Activated naive CD4-positive, alpha-beta T cell treated with anti-CD3 and anti-CD28 coated beads for 36 hours (primary cell): ENCODE measurements at places on chromosomes 1 and 21. TPM values are rescaled to one million over a fixed set of nuclear protein-coding genes. Genes with fewer than 3 reads are reported as not detected.

RXRG gene
- not detected for total RNA-seq

DNA sequence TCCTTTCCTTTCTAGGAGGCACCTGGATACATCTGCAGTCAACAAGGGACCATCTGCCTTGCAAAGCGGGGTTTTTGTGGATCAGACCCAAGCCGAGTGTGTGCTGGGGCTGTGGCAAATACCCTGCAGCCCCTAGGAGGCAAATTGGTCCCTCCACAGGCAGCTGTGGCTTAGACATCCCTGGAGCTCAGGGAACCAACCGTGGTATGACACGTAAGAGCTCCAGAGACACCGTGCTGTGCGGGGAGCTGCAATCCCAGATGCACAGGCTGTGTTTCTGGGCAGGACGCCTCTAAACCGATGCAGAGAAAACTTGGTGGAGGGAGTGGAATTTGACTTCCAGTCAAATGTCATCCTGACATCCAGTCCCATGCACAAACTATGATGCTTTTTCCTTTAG lies 141.5 kb downstream of the KAZN start:
- H3K27me3 ChIP-seq: peaks cover 43% of the 10 kb centered on the region
- no peak for DNase-seq
- H3K27ac ChIP-seq: no peak overlapping the region
- no peak overlapping the region for H3K4me3 ChIP-seq

GRCh38 chr1:114757455-114758255 lies at the start of gene CSDE1:
Gene CSDE1 (minus strand): TSS chr1:114757984. CDS start chr1:114739890, 18,094 bp downstream.
- peak within 1 kb of the TSS; percentile 100 for H3K27ac ChIP-seq
- peaks cover 50% of the 10 kb centered on the region for H3K4me1 ChIP-seq
- H3K36me3 ChIP-seq: peaks cover 20% of the 10 kb centered on the region
- peak; percentile 99 for DNase-seq
- no peaks in the 10 kb centered on the region for H3K27me3 ChIP-seq
- H3K4me3 ChIP-seq: peak within 1 kb of the TSS; percentile 99

- H3K27me3 ChIP-seq: no peaks in the 10 kb centered on the region
- no peak for DNase-seq
- no peak overlapping the region for H3K4me3 ChIP-seq
- H3K4me1 ChIP-seq: peaks cover 7% of the 10 kb centered on the region
- no peaks in the 10 kb centered on the region for H3K36me3 ChIP-seq
These were observed 275.5 kb upstream of the RUNX1 start for GRCh38 chr21:35324372-35325220.

C1QC gene
- total RNA-seq: not detected

GRCh38 chr1:46512135-46512791 lies 22.6 kb downstream of the DMBX1 start:
- no peak for DNase-seq
- H3K27me3 ChIP-seq: peaks cover 28% of the 10 kb centered on the region
- no peak overlapping the region for H3K4me3 ChIP-seq
- H3K27ac ChIP-seq: no peak overlapping the region
- H3K4me1 ChIP-seq: no peaks in the 10 kb centered on the region
- H3K36me3 ChIP-seq: no peaks in the 10 kb centered on the region

DNA sequence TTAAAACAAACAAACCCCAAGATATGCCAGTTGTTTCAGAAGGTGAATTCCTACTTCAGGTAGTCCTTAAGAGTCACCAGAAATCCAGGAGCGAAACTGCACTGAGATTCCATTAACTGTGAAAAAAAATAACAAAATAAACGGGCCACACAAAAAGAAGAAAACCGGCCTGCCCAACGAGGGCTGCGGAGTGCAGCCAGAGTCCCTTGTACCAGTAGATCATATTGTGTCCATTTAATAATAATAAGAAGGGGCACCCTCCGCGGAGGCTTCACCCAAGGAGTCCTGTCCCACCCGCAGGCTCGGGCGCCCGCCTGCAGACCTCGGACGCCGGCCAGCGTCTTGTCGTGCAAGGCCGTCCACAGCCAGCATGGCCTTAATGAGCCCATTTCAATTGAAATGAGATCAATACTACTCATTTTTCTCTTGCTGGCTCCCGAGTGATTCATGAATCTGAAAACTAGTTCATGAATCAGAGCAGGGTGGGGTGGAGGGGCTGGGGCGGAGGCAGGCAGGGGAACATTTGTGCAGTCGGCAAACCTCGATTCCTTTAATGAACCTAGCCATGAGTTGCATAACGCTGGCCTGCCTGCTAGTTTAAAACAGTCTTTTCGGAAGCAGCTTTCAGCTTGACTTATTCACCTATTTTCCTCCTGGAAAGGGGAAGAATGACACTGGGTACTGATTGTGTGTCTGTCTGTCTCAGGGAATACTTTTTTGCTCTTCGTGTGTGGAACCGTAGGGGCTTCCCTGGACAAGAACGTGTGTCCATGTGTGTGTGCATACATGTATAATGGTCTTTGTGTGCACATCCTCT lies 113.1 kb upstream of the IRF2BP2 start:
- no peaks in the 10 kb centered on the region for H3K36me3 ChIP-seq
- peak overlapping the region; percentile 97 for H3K27ac ChIP-seq

LDLRAD1 gene
- total RNA-seq: not detected

- no peak for DNase-seq
- H3K4me3 ChIP-seq: no peak overlapping the region
- H3K27me3 ChIP-seq: no peaks in the 10 kb centered on the region
- H3K27ac ChIP-seq: peak overlapping the region; percentile 23
- no peaks in the 10 kb centered on the region for H3K4me1 ChIP-seq
These were observed 51.6 kb downstream of the ALG14 start for GRCh38 chr1:95021119-95021518.

- no peaks in the 10 kb centered on the region for H3K27me3 ChIP-seq
- no peak overlapping the region for H3K27ac ChIP-seq
- peaks cover 2% of the 10 kb centered on the region for H3K4me1 ChIP-seq
- no peaks in the 10 kb centered on the region for H3K36me3 ChIP-seq
These were observed 26.3 kb upstream of the TSPAN2 start for GRCh38 chr1:115115521-115116161.
